ENCODE measurements at places on chromosomes 1 and 21.

GRCh38 chr1:222233444-222234158 is 314.3 kb downstream of the HHIPL2 start:
- DNase-seq = peak; percentile 28
- no peaks in the 10 kb centered on the region for H3K36me3 ChIP-seq
- H3K4me3 ChIP-seq = no peak overlapping the region
- H3K4me1 ChIP-seq = no peaks in the 10 kb centered on the region

DNA sequence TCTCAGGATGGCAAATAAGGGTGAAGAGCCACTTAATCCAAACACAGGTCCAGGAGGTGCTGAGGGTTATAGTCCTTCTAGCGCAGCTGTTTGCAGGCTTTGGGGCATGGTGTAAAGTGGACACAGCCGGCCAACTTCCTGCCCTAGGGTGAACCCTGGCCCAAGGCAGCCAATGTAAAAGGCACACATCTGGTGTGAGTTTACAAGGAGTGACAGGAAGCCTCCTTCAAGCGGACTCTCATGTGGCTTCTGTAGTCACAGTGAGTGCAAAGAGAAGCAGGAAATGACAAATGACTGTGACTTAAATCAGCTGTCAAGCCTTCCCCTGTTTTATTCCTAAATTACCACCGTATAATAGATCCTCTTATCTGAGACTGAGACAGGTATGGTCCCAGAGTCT is 213.0 kb downstream of the CRB1 start:
- no peaks in the 10 kb centered on the region for H3K27me3 ChIP-seq
- H3K4me3 ChIP-seq = no peak overlapping the region

GRCh38 chr1:221897321-221897721 is 155.4 kb upstream of the DUSP10 start:
- peak; percentile 56 for DNase-seq
- H3K27ac ChIP-seq = no peak overlapping the region
- H3K27me3 ChIP-seq = no peaks in the 10 kb centered on the region
- no peak overlapping the region for H3K4me3 ChIP-seq
- no peaks in the 10 kb centered on the region for H3K36me3 ChIP-seq

- H3K36me3 ChIP-seq = no peaks in the 10 kb centered on the region
- H3K4me1 ChIP-seq = peaks cover 15% of the 10 kb centered on the region
- H3K27ac ChIP-seq = peak overlapping the region; percentile 57
- no peak for DNase-seq
These were observed 40.4 kb upstream of the ADARB1 start for GRCh38 chr21:45033791-45034555.

DNA sequence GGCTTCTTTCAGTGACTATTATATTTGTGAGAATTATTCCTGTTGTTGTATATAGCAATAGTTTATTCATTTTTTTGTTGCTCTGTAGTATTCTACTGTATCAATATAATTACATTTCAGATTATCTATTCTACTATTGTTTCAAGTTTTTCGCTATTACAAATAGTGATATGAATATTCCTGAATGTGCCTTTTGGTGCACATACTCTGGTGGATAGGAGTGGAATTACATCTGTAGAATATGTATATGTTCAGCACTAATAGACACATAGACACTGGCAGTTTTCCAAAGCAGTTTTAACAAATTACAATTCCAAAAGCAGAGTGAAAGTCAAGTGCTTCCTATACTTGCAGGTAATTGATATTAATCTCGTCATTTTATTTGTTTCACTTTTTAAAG is 696.2 kb upstream of the PRMT6 start:
- H3K4me1 ChIP-seq = no peaks in the 10 kb centered on the region
- no peak overlapping the region for H3K27ac ChIP-seq
- DNase-seq = no peak
- no peaks in the 10 kb centered on the region for H3K27me3 ChIP-seq
- no peaks in the 10 kb centered on the region for H3K36me3 ChIP-seq

DNA sequence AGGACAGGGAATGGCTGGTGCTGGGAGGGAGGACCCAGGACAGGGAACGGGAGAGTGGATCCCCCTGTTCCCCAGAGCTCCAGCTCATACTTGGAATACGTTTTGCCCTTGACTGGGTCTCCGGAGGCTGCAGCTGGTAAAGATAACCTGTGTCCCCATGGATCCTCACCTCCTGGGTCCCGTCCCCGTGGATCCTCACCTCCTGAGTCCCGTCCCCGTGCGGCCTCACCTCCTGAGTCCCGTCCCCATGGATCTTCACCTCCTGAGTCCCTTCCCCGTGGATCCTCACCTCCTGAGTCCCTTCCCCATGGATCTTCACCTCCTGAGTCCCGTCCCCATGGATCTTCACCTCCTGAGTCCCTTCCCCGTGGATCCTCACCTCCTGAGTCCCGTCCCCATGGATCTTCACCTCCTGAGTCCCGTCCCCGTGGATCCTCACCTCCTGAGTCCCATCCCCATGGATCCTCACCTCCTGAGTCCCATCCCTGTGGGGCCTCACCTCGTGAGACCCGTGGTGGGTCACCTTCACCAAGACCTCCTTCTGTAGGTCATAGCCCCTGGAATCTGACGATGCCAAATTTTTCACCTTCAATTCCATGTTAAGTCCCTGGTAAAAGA is 61.4 kb downstream of the SCCPDH start:
- H3K36me3 ChIP-seq = peaks cover 2% of the 10 kb centered on the region
- DNase-seq = no peak
- no peaks in the 10 kb centered on the region for H3K4me1 ChIP-seq

DNA sequence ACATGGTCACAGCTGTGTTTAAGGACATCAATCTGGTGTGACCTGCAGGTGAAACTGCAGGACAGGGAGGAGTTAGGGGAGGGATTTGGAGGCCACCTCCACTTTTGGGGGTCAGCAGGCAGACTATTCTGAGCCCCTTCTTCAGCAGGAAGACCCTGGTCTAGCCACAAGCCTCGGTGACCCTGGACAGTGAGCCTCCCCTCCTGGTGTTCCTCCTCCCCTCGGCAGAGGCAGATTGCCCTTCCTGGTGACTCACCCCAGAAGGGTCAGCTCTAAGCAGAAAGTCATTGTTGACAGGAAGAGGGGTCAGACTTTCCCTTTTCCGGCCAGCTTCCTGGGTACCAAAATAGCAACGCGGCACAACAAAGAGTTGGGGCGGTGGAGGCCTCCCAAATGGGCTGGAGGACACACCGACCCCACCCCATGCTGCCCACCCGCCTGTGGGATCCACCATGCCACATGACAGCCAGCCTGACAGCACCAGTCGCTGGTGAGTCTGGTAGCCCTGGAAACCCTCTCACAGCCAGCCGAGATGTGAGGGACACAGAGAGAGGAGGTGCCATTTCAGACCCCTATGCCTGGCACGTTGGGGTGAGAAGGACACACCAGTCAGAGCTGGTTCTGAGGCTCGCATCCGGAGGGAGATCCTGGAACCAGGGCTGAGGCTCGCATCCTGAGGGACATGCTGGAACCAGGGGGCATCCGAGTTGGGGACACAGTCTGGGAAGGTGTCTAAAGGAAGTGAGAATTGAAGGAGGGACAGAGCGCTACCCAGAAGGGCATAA is 14.7 kb upstream of the CSF1 start:
- DNase-seq = peak; percentile 58
- H3K36me3 ChIP-seq = no peaks in the 10 kb centered on the region
- peaks cover 8% of the 10 kb centered on the region for H3K4me1 ChIP-seq
- peaks cover 3% of the 10 kb centered on the region for H3K27me3 ChIP-seq

- no peaks in the 10 kb centered on the region for H3K27me3 ChIP-seq
- DNase-seq = peak; percentile 82
- H3K4me3 ChIP-seq = peak overlapping the region; percentile 28
These were observed 144.0 kb downstream of the KIF26B start for GRCh38 chr1:245298781-245299180.
